ENCODE measurements at places on chromosomes 2 and 18.

GRCh38 chr18:13576598-13576997 is 149.8 kb downstream of the FAM210A start:
- no peak for DNase-seq

- DNase-seq: no peak
These were observed 491.0 kb downstream of the SOX11 start for GRCh38 chr2:6183226-6183625.

GRCh38 chr18:43665105-43665788 is 388.0 kb upstream of the SYT4 start:
- no peak for DNase-seq

- no peak for DNase-seq
These were observed 1.1 kb upstream of the SLC66A2 start for GRCh38 chr18:79952456-79952995.

GRCh38 chr2:205629091-205629776 is 53.1 kb upstream of the NRP2 start:
- no peak for DNase-seq

DNA sequence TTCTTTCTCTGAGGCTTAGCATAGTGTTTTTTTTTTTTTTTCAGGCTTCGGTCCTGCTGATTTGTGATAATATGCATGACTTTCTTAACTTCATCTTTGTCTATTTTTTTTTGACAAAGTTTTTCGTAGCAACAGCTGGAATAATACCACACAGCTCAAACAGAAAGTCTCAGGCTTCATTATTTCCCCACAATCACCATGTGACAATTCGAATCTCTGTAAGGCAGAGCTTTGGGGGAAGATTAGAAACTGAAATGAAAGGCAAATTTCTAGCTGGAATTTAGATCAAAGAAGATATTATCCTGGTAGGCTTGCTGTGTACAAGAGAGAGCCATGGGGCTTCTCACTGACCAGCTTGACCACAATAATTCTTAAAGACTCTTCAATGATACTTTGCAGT is 12.2 kb upstream of the CD28 start:
- DNase-seq: no peak

- DNase-seq: no peak
These were observed 24.7 kb upstream of the KCNG2 start for GRCh38 chr18:79772865-79773696.

GRCh38 chr18:47790036-47790435 is 140.4 kb downstream of the SMAD2 start:
- DNase-seq: no peak

GRCh38 chr2:53268086-53268485 is 499.5 kb upstream of the CHAC2 start:
- DNase-seq: no peak

GRCh38 chr2:181915102-181915501 is 23.6 kb downstream of the ITPRID2 start:
- no peak for DNase-seq

DNA sequence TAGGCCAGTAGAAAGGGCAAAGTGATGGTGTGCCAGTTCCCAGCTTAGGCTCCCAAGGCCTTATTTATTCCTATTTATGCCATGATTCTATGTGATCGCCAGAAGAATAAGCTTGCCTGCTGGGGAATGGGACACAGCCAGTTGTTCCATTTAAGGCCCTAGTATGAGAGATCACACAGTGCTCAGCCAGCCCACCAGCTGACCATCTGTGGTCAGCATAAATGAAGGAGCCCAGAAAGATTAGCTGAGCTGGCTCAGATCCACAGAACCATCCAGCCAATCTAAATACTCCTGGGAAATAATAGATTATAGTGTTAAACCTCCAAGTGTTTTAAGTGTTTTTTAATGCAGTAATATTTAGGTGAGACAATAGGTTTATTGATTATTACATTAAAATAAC is 12.6 kb upstream of the L3MBTL4 start:
- no peak for DNase-seq

- DNase-seq: no peak
These were observed 176.1 kb upstream of the HS6ST1 start for GRCh38 chr2:128494640-128495321.

DNA sequence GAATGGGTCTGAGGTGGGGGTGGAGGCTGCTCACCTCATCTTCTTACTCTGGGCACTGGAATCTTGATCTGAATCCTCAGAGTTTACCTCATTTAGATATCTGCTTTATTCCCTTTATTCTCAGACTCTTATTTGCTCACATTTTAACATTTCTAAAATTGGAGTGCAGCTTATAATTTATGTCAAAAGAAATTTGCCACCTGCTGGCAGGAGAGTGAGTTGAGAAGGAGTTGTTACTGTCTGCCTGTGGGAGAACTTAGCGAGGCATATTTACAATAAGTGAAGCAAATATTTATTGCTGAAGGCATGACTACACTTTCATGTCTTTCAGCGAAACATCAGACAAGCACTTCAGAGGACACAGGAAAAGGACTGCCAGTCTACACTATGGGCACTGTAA is 16.4 kb upstream of the KIAA2012 start:
- DNase-seq: no peak

GRCh38 chr2:25068217-25068616 is 26.3 kb downstream of the EFR3B start:
- no peak for DNase-seq

DNA sequence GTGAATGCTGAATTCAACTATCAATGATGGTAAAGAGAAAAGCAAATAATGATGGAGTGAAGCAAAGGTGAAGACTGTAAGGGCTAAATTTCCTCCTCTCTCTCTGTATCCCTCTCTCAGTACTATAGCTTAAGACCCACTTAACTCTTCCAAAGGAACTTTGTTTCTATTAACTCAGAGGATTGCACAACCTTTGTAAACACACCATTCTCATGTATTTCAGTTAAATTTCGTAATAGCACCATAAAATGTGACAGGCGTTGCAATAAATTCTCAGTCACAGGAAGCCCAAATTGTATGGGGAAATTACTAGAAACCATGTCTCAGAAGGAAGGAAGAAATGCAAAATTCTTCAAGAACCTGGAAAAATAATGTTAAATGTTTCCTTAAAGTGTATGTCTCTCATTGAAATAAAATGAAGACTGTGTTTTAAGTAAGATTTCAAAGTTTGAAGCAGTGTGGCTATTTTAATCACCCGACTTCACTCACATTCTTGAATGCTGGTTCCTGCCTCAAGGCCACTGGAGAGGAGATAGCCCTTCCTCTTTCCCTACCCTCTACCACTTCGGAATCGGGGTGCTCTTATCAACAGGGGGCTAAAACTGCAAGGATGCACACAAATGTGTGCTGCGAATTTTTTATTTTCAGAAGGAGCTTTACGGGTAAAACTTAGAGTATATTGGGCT is 112.1 kb downstream of the FTCDNL1 start:
- no peak for DNase-seq

GRCh38 chr2:218892693-218893348 is 12.2 kb downstream of the WNT10A start:
- DNase-seq: peak; percentile 84

DNA sequence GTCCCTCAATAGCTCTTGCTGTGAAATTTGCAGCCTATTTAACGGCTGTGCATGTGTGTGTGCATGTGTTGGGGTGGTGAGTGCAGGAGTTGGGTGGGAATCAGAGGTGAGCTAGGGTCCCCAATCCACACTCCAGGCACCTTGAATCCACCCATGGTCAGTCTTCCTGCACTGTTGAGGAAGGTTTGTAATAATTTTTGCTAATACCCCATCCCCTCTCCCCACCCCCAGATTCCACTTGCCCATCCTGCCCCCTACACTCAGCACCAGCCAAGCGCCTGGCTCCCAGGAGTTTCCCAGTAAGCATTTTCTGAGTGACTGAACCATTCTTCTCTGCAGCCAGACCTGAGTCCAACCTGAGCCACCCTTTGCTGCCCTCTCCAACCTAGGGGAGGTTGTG is 208.4 kb upstream of the RAB12 start:
- DNase-seq: no peak

- no peak for DNase-seq
These were observed 9.1 kb downstream of the THNSL2 start for GRCh38 chr2:88179228-88179679.

- no peak for DNase-seq
These were observed 739.7 kb upstream of the DDX18 start for GRCh38 chr2:117074756-117075155.

DNA sequence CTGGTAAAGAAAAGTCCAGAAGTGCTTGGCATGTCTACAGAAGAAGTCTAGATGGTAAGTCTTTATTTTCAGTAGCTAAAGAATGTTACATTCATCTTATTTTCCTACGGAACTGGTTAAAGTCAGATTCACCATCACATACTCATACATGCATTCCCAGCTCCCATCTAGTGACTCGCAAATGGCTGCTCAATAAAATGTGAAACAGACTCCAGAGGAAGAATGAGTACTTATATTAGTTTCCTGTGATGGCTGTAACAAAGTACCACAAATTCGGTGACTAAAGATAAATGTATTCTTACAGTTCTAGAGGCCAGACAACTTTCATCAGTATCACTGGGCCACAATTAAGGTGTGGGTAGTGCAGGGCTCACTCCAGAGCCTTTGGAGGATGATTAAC is 797.2 kb downstream of the SATB2 start:
- no peak for DNase-seq

DNA sequence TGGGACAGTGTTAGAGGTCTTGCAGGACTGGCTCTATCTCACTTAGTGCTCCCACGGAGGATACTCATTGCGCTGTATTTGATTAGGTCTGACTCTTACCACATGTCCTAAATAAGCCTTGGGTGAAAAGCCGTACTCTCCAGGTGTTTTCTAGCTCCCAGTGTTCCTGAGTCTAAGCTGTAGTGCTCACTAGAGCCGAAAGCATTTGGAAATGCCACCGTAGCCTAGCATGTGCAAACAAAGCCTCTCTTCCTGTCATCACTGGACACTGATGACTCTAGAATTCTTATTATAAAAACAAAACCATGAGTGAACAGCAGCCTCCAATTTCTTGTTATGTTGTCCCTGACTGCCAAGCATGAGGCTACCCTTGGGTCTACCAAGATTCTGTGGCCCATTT is 206.2 kb downstream of the TPGS2 start:
- DNase-seq: no peak

GRCh38 chr2:200276472-200276871 is 30.0 kb upstream of the SPATS2L start:
- peak; percentile 20 for DNase-seq

DNA sequence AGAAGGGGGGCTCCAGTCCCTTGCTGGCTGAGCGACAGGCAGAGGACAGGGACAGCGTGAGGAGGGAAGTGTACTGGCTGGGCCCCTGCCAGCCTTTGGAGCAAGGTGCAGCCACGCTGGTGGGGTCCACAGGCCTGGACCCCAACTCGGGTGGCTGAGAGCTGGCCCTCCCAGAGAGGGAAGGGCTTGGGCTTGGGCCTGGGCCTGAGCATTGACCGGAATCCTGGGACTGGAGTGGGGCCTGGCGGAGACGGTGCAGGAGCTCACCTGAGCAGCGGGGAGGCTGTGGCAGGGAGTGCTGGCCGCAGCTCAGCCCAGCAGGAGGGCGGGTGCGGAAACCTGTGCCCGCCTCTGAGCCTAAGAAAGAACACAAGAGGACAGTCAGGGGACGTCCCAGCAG is 27.9 kb downstream of the KCNIP3 start:
- DNase-seq: no peak

DNA sequence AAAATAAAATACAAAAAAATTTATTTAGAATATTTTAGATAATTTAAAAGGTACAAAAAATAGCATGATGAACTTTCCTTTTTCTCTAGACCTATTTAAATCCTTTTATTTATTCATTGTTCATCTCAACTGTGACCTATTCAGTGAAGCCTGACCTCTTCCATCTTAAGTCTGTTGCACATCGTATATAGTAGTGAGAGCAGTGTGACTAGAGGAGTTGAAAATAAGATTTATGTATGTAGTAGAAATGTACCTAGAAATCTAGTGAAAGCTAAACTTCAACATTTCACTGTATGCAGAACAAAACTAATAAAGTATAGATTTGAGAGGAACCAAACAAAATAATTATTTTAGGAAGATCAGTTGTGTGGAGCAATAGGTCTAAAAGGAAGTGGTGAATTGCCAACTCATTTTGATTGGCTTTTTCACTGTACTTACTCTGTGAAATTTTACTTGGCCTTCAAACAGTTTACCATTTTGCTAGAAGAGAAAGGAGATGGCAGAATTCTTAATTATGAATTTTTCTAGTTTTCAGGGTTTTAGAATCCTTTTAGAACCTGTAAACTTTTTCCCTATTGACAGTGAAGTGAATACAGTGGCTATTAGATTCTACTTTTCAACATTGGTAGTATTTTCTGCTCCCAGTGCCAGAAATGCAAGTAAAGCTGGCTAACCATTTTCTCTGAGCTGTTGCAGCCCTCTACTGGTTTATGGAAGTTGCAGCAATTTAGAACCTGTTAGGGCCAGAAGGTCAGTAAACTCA is 11.0 kb downstream of the ANKRD12 start:
- DNase-seq: no peak

GRCh38 chr18:22912835-22913234 is 20.3 kb upstream of the RBBP8 start:
- no peak for DNase-seq

GRCh38 chr2:38167968-38168350 is 92.0 kb upstream of the CYP1B1 start:
- DNase-seq: no peak

DNA sequence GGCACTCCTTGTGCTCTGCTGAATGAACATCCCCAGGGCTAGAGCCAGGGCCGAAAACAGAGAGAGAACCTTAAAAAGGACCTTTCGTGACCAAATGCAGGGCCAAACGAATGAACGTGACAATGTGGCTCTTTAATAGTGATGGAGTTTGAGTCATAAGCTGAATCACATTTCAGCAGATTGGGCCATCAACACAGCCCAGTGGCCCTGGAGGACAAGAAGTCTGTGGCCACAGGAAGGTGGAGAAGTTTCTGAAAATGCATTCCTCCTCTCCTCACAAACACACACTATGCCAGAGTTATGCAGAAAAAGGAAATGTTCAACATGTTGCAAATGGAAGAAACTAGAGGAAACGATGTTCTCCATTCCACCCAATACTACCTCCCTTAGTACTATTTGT is 415.8 kb downstream of the HRH4 start:
- DNase-seq: no peak
